ENCODE measurements at places on chromosomes 6 and 20. TPM values are rescaled to one million over a fixed set of nuclear protein-coding genes. Genes with fewer than 3 reads are reported as not detected.

DNA sequence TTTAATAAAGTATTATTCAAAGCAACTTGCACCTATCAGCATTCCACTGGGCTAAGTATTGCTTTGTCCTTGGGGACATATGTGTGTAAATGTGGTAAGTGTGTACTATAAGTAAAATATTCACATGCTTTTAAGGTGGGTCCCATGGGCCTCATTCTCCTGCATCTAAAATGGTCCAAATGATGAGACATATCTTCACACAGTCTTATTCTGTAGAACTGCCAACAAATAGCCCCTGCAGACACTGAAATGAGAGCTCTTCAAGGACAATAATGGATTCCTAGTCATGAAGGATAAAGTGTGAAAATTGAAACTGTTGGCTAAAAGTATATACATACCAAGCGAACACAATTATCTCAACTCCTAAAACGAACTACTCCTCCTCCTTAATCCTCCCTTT lies 81.8 kb downstream of the SMLR1 start:
- DNase-seq, result no peak
- H3K27ac ChIP-seq, result no peak overlapping the region
- H3K4me1 ChIP-seq, result peaks cover 22% of the 10 kb centered on the region
- peaks cover 3% of the 10 kb centered on the region for H3K36me3 ChIP-seq
- no peaks in the 10 kb centered on the region for H3K27me3 ChIP-seq

- H3K27ac ChIP-seq, result no peak overlapping the region
- no peak for DNase-seq
- H3K4me3 ChIP-seq, result no peak overlapping the region
- H3K27me3 ChIP-seq, result no peaks in the 10 kb centered on the region
Measured at GRCh38 chr20:3223994-3224680, 14.8 kb downstream of the ITPA start.

The C20orf202 gene
- not detected for total RNA-seq

- no peak overlapping the region for H3K4me3 ChIP-seq
- no peak for DNase-seq
- no peaks in the 10 kb centered on the region for H3K36me3 ChIP-seq
- peaks cover 64% of the 10 kb centered on the region for H3K4me1 ChIP-seq
- no peaks in the 10 kb centered on the region for H3K27me3 ChIP-seq
Measured at GRCh38 chr6:116446399-116446798, 14.8 kb upstream of the CALHM6 start.

The ELOVL2 gene
- total RNA-seq, result 18.1 TPM

GRCh38 chr20:37209661-37210314 lies 30.4 kb upstream of the MROH8 start:
- peaks cover 27% of the 10 kb centered on the region for H3K36me3 ChIP-seq
- no peak overlapping the region for H3K27ac ChIP-seq
- H3K27me3 ChIP-seq, result no peaks in the 10 kb centered on the region
- H3K4me3 ChIP-seq, result no peak overlapping the region
- H3K4me1 ChIP-seq, result no peaks in the 10 kb centered on the region

DNA sequence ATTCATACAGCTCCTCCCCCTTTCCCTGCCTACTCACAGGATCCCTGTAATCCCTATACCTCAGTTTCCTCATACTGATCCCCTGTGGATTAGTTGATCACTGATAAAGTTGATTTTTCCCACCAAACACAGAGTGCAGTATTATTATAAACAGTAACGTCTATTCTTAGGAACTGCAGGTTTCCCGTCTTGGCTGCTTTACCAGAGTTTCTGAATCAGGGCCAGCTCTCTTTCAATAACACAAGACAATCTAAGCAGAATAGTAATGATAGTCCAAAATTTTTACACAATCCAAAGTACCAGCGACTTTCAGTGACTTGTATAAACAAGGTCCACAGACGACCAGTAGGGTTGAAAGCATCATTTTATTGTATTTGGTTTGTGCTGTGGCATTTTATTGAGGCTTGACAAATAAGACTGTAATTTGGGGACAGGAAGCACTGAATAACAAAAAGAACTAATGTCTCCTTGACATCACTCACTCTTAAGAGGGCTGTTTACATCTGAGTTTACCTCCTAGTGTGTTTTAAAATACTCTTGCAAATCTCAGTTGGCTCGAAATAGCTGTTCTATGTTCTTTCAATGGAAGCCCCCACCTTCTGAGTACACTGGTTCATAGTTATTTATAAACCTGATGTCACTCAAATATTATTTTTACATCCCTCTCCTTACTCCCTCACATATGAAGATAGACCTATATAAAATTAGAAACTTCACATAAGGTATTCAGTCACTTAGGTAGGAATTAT lies 6.1 kb upstream of the JARID2 start:
- peak overlapping the region; percentile 67 for H3K27ac ChIP-seq
- H3K27me3 ChIP-seq, result no peaks in the 10 kb centered on the region
- no peak overlapping the region for H3K4me3 ChIP-seq
- H3K4me1 ChIP-seq, result peaks cover 18% of the 10 kb centered on the region
- no peaks in the 10 kb centered on the region for H3K36me3 ChIP-seq

The CRIP3 gene
- total RNA-seq, result 0.47 TPM

- peaks cover 14% of the 10 kb centered on the region for H3K4me1 ChIP-seq
- peaks cover 31% of the 10 kb centered on the region for H3K27me3 ChIP-seq
- H3K36me3 ChIP-seq, result no peaks in the 10 kb centered on the region
- no peak overlapping the region for H3K27ac ChIP-seq
- no peak for DNase-seq
- H3K4me3 ChIP-seq, result no peak overlapping the region
Measured at GRCh38 chr6:62288974-62289373, 2.9 kb upstream of the KHDRBS2 start.

DNA sequence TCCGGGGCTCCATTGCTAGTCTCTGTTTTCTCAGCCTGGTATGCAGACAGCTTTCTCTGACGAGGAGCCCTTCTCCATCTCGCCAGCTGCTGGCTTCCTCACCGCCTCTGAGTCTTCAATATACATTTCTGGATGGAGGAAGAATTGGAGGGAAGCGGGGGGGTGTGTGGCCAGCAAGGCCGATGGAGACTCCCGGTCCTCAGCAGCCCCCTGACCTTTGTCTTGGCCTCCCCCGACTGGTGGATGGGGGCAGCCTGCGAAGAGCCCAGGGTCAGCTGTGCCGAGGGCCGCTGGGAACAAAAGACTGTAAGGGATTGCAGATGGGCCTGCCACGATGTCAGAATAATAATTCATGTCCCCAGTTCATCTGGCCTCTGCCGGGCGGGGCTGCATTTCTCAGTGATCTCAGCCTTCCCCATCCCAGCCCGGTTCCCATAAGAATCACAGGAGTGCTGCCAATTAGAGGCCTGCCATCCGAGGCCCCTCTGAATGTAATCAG lies 54.3 kb upstream of the STX16 start:
- H3K4me1 ChIP-seq, result peaks cover 21% of the 10 kb centered on the region
- H3K4me3 ChIP-seq, result no peak overlapping the region
- H3K36me3 ChIP-seq, result no peaks in the 10 kb centered on the region
- no peak for DNase-seq

DNA sequence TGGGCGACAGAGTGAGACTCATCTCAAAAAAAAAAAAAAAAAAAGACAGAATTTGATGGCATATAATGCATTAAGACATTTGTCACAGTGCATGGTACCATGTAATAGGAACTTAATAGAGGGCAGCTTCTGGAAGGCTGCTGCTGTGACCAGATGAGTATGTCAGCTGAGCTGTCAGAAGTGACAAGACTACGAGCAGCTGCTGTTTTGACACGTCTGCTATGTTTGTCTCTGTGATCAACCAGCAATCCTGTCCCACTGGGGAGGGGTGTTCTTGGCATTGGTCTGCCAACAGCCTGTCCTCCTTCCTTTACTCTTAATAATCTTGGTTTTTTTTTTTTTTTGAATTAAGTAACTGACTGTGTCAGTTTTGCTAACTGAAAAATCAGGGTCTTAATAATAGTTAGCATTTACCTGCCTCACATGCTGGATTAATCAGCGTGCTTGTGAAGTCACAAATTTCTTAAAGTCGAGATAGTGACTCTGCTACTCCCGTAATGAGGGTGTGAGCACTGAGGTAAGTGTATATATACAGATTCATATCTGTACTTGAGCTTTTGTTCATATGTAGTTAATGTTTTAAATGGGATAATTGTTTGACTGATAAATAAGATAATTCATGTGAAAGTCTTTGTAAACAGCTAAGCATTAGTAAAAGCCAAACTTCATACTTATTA lies 152.4 kb downstream of the BMP2 start:
- DNase-seq, result no peak
- H3K4me1 ChIP-seq, result no peaks in the 10 kb centered on the region
- H3K27me3 ChIP-seq, result peaks cover 2% of the 10 kb centered on the region

The OOEP gene
- total RNA-seq, result not detected

DNA sequence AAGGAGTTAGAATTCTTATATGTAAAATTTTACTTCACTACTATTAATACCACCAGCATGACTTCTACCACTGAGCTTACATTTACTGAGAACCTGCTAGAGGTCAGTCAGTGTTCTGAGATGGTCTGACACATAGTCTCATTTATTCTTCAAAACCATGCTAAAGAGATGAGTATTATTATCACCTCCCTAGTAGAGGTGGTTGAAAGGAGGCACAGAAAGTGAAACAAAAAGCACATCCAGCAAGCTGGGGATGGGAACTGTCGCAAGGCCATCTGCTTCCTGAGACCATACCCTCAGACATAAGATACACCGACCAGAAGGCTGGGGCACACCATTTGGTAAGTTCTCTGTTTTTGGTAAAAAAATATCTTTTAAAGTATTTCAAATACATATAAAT lies 137.7 kb downstream of the INSM1 start:
- no peak for DNase-seq
- peaks cover 17% of the 10 kb centered on the region for H3K36me3 ChIP-seq
- H3K4me1 ChIP-seq, result no peaks in the 10 kb centered on the region
- H3K4me3 ChIP-seq, result no peak overlapping the region
- no peak overlapping the region for H3K27ac ChIP-seq

DNA sequence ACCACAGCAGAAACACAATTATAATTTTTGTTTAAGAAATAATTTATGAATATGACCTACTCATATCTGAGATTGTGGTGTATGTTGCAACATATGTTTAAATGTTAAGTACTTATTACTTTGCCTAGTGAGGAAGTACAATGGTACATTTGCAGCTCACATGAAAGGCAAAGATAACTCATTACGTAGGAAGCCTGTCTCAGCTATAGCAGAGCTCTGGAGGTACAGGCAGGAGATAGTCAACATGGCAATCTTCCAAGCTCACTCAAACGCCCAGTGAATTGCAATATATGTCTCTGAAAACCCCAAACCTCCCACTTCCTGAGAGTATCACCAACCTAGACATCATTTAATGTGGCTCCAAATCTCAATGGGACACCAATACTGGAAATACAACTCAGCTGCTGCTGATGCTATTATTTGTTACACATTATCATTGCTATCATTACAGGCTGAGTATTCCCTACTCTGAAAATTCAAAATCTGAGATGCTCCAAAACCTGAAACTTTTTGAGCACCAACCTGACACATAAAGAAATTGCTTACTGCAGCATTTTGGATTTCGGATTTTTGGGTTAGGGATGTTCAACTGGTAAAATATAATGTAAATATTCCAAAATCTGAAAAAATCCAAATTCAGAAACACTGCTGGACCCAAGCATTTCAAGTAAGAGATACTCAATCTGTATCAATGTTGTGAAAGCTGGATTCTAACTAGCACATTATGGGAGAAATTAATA lies 25.1 kb upstream of the GSTA4 start:
- H3K27ac ChIP-seq, result no peak overlapping the region
- no peak overlapping the region for H3K4me3 ChIP-seq
- H3K36me3 ChIP-seq, result peaks cover 21% of the 10 kb centered on the region
- no peak for DNase-seq
- H3K27me3 ChIP-seq, result no peaks in the 10 kb centered on the region

The CAP2 gene
- 90.4 TPM for total RNA-seq

- H3K27ac ChIP-seq, result no peak overlapping the region
- no peak for DNase-seq
- H3K4me3 ChIP-seq, result no peak overlapping the region
Measured at GRCh38 chr6:137660296-137660731, 166.1 kb upstream of the OLIG3 start.

The MPIG6B gene
- not detected for total RNA-seq

DNA sequence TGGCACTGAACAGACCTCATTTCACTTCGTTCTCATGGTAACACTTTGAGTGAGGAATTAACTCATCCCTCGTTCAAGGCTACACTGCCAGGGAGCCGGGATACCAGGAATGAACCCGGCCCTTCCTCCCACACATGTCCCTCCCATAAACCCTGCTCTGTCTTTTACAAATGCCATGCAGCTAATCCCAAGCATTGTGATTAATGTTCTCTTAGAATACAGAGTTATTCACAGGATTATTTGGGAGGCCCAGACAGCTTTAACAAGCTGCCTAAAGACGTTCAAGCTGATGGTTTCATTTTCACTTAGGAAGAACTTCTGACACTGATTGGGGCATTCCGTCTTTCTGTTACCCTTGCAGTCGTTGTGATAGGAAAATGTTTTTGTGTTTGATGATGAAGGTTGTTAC lies 42.5 kb upstream of the CD83 start:
- H3K36me3 ChIP-seq, result no peaks in the 10 kb centered on the region
- H3K4me1 ChIP-seq, result peaks cover 19% of the 10 kb centered on the region
- H3K4me3 ChIP-seq, result peak overlapping the region; percentile 52
- no peak for DNase-seq
- no peaks in the 10 kb centered on the region for H3K27me3 ChIP-seq

DNA sequence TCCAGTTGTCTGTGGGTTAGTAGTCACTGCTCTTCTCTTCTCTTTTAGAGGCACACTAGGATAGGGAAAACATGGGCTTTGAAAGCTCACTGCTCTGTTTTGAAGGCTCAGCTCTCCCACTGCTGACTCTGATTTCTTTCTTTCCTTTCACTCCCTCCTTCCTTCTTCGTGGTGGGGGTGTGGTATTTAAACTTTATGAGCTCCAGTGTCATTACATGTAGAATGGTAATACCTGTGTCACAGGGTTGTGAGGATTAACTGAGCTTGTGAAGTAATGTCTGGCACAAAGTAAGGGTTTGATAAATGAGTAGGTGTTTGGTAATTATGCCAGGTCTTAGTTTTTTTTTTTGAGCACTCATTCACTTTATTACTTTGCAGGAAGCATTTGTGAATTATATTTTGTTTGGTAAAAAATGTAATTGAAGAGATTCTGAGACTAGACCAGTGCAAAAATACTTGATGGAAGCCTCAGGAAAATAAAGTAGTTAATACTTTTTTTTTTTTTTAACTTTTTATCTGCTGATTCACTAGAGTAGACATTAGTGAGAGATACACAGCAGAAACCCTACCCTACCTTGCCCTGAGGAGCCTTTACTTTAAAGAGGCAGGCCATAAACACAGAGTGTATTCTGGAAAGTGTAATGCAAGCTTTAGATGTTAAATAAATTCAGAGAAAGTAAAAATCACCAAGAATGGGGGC lies 17.3 kb downstream of the SMAP1 start:
- no peaks in the 10 kb centered on the region for H3K36me3 ChIP-seq
- DNase-seq, result no peak
- no peaks in the 10 kb centered on the region for H3K27me3 ChIP-seq
- H3K4me3 ChIP-seq, result no peak overlapping the region
- H3K4me1 ChIP-seq, result peaks cover 35% of the 10 kb centered on the region

The HLA-DRA gene
- not detected for total RNA-seq

- H3K4me3 ChIP-seq, result no peak overlapping the region
- no peak overlapping the region for H3K27ac ChIP-seq
- no peak for DNase-seq
- H3K36me3 ChIP-seq, result peaks cover 2% of the 10 kb centered on the region
Measured at GRCh38 chr20:37423545-37423944, 77.6 kb downstream of the SRC start.

Measured in chondrocyte (in vitro differentiated cells).